ENCODE measurements at places on chromosomes 3 and 15.
A peak's percentile ranks its signal among the peaks of the same experiment; 100 is the strongest.

GRCh38 chr3:102941786-102942185 lies 507.0 kb downstream of the ZPLD1 start:
- ATAC-seq: no peak

DNA sequence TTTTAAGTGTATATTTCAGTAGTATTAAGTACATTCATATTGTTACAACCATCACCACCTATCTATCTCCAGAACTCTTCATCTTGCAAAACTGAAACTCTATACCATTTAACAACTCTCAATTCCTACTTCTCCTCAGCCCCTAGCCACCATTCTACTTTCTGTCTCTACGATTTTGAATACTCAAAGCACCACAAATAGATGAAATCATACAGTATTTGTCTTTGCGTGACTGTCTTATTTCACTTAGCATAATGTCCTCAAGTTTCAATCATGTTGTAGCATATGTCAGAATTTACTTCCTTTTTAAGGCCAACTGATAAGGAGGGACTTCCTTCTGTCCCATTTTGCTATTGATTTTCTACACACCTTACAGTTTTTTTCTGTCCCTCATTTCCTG lies 593.3 kb downstream of the FHIT start:
- no peak for ATAC-seq

GRCh38 chr3:106728315-106729098 lies 648.7 kb upstream of the CCDC54 start:
- peak; percentile 33 for ATAC-seq

DNA sequence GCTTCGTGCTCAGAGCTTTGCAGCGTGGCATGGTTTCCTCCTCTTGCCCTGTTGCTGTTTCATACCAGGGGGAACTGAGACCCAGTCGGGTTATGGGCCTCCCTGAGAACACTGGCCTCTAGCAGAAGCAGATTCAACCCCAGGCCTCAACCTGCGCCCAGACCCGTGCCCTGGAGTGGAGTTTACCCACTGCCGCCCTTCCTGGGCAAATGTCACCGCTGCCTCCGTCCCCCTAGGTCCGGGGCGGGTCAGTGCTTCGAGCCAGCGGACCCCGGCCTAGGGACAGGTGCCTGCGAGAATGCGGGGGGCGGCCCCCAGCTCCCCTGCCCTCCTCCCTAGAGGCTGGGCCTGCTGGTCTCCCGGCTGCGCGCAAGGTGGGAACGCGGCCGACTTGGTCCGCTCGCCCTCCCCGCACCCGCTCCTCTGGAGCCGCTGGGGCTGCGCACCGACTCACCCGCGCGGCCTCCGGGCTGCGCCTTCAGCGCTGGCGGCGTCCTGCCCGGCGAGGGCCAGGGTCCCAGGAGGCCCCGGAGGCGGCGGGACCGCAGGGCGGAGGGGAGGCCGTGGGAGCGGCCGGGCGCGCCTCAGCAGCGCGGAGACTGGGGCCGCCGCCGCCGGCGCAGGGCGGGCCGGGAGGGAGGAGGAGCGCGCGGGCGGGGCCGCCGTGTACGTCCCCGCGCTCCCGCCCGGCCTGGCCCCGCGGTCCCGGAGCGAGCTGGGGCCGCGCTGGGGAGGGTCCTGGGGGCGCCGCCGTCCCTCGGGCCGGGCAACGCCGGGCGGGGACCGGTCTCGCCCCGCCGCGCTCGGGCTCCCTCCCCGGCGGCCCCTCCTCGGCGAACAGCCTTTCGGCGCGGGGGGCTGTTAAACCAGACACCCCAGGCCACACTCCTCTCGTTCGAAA lies at the start of gene PIGZ:
Gene PIGZ, minus strand, starts transcription at position 601 of the 901 bp plus-strand sequence. CDS start 16,802 bp downstream, outside the sequence.
- ATAC-seq: peak; percentile 83

GRCh38 chr3:54261141-54261540 lies 138.8 kb downstream of the CACNA2D3 start:
- no peak for ATAC-seq

- ATAC-seq: no peak
These were observed 13.7 kb upstream of the ALCAM start for GRCh38 chr3:105352976-105353375.

DNA sequence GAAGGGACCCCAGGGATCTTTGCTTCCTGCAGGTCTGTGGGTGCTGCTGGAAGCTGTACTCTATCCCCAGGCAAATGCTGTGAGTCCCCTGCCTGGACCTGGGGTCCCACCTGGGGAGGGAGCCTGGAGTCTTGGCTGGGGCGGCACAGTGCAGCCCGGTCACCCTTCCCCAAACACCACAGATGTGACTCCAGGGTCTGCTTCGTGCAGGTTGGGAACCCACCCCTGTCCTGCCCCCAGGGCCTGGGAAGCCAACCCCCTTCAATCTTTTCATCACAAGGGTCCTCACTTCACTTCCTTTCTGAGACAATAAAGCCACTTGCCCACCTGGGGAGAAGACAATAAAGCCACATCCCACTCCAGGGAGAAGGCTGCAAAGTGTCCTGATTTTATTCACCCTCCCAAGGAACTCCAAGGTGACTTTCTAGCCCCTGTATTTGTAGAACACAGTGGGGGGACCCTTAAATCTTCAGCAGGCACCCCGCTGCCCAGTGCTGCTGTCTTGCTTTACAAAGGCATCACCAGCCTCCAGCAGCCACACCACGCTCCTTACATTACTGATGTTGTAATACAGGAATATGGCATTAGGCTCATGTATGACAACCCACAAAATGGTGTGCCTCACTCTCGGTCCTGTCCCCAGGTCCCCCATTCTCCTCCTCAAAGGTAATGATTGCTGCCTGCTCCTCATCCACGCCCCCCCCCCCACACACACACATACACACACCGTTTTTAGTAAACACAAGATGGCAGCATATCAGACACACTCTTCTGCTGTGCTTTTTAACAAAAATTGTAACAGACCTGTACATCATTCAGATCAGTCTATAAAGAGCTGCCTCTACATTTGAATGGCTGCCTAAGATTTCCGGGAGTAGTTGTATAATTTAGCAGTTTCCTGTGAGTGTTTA lies 9.9 kb downstream of the C3orf22 start:
- ATAC-seq: no peak

- no peak for ATAC-seq
These were observed 31.8 kb downstream of the CYP8B1 start for GRCh38 chr3:42843713-42844411.

- no peak for ATAC-seq
These were observed 6.0 kb downstream of the KLF15 start for GRCh38 chr3:126351086-126351770.

DNA sequence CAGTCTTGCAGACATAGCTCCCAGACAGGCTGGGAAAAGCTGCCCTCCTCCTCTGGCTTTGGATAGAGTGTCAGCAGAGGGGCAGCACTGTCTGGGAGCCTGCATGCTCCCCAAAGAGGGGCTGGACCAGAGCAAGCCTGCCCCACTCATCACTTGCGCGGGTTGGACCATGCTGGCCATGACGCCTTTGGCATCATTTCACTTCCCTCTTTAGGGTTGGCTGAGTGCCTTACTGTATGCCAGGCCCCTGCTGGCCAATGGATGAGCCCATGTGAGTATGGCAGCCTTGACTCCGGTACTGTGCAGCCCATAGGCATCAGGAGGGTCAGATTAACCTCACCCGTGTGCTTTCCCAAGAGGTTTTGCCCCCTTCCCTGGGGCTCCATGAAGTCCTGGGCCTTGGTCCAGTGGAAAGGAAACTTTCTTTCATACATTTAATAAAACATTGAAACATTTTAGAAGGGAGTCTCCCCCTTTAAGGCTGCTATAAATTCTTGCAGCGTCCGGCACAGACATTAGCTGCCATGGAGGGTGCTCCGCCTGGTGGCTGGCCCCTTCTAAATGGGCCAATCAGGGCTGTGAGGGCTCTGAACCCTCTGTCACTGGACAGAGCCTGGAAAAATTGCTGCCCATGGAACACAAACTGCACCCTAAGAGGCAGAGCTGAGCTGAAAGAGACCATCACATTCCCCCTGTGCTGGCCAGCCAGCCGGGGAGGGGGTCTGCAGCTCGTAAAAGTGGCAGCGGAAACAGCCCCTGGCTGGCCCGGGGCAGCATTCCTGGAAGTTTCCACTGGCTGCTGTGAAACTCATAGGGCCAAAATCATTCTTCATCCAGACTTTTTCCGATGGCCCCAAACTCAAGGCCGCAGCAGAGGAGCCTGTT lies 20.8 kb upstream of the DUSP7 start:
- ATAC-seq: no peak

GRCh38 chr3:109114746-109115145 lies 3.2 kb downstream of the MORC1 start:
- no peak for ATAC-seq

GRCh38 chr15:50840520-50840919 lies 68.0 kb upstream of the AP4E1 start:
- ATAC-seq: no peak

- no peak for ATAC-seq
These were observed 170.9 kb downstream of the UNC13C start for GRCh38 chr15:54149115-54149531.

DNA sequence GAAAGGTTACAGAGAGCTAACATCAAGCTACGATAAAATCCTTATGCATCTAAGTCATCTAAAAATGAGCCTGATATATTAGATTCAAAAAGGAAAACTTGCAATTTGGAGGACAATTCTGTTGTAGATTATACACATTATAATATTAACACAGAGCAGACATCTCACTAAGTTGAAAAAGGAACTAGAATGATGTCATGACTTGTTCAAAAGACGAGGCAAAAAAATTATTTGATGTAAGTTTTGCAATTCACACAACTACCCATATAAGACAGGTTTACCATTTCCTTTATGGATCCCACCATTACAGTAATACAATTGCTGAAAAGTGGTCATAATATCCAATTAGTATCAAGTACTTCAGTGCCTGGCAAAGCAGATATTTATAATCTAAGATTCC lies 15.9 kb downstream of the SATB1 start:
- ATAC-seq: no peak

- ATAC-seq: no peak
These were observed 76.6 kb downstream of the SLC25A26 start for GRCh38 chr3:66297260-66297873.

GRCh38 chr15:88949734-88950400 lies 36.7 kb upstream of the MFGE8 start:
- ATAC-seq: no peak

DNA sequence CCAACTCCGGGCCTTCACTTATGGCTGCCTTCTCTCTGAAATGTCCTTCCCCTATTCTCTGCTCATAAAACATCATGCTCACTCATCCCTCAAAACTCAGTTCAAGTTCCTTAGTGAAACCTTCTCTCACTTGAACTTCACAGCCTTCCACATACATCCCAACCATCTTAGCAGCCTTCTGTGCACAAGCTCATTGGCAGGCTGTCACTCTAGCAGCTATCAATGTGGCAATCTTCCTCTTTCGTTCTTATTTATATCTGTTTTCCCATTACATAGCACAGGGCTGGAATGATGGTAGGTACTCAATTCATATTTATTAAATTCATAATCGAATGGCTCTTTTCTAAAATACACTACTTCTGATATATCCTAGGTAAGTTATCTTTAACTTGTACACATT lies 66.4 kb upstream of the MCTP2 start:
- no peak for ATAC-seq

DNA sequence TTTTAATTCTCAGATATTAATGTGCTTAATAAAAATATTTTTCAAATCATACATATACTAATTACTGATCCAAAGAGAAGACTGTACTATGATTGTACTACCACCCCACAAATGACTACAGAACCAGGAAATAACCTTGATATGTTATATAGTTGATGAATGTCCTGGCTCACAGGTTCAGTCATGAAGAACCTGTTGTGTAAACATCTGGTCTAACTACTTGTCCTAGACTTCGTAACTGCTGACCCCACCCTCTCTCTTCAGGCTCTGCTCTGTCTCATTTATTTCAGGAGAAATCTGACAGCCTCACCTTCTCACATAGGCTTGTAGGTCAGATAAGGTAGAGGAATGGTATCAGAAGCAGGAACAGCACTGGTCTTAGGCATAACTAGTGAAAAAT lies 14.7 kb upstream of the CSTA start:
- ATAC-seq: peak; percentile 80

GRCh38 chr3:155370764-155371503 lies 77.5 kb upstream of the STRIT1 start:
- ATAC-seq: no peak
